Femur (tissue), 1 donor: ENCODE measurements at places on chromosomes 16 and 17.

DNA sequence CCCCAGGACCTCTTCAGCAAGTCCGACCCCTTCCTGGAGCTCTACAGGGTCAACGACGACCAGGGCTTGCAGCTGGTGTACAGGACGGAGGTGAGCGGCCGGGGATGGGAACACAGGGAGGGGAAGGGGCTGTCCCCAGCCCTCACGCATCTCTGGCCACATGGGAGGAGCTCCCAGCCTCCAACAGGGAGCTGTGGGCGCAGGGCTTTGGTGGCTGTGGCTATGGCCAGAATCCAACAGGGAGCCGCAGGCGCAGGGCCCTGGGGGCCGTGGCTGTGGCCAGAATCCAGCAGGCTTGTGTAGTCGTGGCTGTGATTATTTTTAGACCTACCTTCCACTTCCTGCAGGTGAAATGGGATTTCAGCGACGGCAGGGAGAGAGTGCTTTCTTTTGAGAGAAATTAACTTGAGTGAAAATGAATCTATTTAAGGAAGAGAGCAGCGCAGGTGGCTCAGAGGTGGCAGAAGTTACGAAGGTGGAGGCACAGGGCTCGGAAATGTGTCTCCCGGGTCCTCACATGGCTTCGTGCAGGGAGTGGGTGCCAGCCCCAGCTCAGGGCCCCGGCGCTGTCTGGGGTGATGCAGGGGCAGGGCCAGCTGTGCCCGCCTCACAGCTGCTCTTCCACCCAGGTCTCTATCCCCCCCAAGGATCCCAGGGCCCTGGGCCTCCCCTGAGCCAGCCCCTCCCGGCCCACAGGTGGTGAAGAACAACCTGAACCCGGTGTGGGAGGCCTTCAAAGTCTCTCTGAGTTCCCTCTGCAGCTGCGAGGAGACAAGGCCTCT lies 9.4 kb downstream of the CPNE7 start:
- no peak for DNase-seq

DNA sequence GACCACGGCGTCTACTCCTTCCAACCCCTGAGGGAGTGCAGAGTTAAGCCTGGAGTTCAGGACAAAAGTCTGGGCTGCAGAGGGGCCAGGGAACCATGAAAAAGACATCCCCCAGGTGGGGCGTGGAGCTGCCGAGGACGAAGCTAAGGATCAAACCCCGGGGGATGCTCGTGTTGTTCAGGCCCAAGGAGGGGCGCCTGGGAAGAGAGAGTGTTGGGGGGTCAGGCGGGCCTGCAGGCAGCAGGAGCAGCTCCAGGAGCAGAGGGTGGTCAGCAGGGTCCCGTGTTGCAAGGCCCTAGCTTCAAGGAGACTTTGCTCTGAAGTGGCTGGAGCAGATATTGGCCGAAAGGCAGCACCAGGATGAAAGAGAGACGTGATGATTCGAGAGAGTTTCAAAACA lies 26.7 kb downstream of the NECAB2 start:
- DNase-seq: no peak

DNA sequence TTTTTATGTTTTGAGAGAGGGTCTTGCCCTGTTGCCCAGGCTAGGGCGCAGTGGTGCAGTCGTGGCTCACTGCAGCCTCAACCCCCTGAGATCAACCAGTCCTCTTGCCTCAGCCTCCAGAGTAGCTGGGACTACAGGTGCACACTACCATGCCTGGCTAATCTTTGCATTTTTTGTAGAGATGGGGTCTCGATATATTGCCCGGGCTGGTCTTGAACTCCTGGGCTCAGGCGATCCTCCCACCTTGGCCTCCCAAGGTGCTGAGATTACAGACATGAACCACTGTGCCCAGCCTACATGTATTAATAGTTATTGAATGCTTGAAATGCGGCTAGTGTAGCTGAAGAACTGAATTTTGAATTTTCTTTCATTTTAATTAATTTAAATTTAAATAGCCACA lies 12.2 kb downstream of the C1QTNF1 start:
- no peak for DNase-seq

GRCh38 chr17:18039535-18040260 lies 490 bp downstream of the GID4 start:
- peak; percentile 49 for DNase-seq

GRCh38 chr16:69474408-69474807 lies 50.0 kb downstream of the CYB5B start:
- DNase-seq: no peak

- no peak for DNase-seq
Measured at GRCh38 chr17:27531469-27531961, 75.3 kb downstream of the KSR1 start.

DNA sequence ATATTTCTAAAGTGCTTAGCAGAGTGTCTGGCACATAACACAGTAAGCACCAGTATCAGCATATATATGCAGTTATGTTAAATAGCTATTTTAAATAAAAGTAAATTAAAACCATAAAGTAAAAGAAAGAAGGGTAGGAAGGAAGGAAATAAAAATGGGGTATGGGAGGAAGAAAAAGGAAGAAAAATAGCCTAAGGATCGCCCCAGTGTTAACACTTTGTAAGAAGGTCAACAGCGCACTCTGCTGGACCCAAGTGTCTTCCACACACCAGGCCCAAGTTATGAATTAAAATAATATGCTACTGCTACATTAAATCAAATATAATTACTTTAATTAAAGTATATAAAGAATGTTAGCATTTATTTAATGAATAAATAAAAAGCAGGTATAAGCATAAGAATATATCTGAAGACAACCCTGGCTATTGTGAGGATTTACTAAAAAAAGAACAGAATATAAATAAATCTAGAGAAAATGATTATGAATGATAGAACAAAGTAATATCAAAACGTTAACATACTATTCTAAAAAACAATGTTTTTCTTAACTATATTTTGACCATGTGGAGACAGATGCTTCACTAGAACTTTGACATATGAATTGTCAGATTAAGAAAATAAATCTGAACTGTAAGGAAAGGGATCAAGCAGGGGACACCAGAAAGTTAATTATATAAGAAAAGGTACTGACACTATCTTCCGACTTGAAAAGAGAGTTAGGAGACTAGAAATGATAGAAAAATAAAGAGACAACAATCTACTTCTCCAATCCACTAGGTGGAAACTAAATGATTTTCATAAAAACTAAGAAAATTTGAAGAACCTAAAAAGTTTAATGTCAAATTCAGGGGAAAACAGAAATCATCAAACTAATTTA lies 25.9 kb downstream of the BRIP1 start:
- DNase-seq: peak; percentile 67

GRCh38 chr17:7593296-7593695 lies 3.4 kb upstream of the SOX15 start:
- no peak for DNase-seq

DNA sequence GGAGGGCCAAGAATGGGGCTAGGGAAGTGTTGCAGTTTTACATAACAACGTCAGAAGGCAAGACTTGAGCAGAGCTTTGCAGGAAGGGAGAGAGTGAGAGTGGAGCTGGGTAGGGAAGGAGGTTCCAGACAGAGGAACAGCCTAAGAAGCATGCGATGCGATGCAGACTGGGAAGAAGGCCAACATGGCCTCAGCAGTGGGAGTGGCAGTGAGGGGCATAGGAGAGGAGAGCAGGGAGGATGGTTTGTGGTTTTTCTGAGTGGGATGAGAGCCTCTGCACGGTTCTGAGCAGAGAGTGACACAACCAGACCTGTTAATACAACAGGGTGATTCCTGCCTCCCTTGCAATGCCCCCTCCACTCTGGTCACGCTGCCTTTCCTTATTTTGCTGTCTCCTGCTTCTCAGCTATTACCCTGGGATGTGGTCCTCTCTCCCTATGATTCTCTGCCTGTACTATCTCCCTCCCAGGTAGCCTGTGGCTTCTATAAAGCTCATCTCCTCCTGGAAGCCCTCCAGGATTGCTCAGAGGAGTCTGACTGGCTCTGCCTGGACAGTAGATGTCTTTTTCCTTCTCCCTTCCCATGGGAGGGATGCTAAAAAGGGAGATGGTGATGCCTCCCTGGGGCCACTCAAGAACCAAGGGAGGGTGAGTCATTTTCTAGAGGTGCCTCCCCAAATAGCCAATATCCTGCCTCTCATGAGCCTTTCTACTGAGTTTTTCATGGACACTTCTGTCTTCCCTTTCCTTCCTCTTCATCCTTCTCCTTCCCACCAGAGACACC lies 38.7 kb upstream of the NGFR start:
- peak; percentile 80 for DNase-seq

DNA sequence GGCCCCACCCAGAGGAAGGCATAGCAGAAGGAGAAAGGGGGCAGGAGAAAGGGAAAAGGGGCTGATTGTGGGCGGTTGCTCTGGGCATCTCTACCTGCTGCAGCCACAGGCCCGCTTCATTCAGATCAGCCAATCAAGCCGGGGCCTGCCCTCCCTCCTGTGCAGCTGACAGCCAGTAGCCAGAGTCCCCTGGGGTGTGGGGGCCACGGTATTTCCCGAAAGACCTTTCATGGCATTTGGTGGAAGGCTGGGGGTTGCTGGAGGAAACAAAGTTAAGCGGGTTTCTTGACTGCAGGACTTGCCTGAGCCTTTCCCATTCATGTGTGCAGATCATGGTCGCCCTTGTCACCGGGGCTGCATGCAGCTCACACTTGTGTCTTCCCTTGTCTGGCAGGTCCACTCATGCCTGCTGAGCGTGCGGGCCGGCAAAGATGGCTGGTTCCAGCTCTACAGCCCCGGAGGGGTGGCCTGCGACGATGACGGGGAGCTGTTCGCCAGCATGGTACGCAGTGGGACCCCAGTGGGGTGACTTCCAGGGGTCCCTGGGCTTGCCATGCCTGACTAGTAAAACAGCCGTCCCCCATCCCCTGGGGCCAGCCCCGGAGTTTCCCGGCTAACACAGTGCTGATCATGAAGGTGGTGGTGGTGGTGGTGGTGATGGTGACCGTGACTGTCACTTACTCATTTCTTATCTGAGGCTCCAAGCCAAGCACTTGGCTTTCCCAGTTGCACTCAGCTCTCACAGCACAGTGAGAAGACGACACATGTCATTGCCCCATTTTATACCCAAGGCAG lies 82.7 kb upstream of the PLCG2 start:
- no peak for DNase-seq

- DNase-seq: no peak
Measured at GRCh38 chr17:69729944-69730343, 315.4 kb downstream of the MAP2K6 start.

GRCh38 chr17:70882504-70882903 lies 713.2 kb downstream of the KCNJ2 start:
- DNase-seq: no peak

GRCh38 chr17:59751955-59752413 lies 44.5 kb downstream of the VMP1 start:
- no peak for DNase-seq

GRCh38 chr16:80300876-80301275 lies 239.9 kb upstream of the DYNLRB2 start:
- no peak for DNase-seq

- no peak for DNase-seq
Measured at GRCh38 chr17:78265121-78265520, 33.7 kb downstream of the TMEM235 start.

GRCh38 chr17:45425125-45425983 lies 7.3 kb downstream of the ARHGAP27 start:
- no peak for DNase-seq

DNA sequence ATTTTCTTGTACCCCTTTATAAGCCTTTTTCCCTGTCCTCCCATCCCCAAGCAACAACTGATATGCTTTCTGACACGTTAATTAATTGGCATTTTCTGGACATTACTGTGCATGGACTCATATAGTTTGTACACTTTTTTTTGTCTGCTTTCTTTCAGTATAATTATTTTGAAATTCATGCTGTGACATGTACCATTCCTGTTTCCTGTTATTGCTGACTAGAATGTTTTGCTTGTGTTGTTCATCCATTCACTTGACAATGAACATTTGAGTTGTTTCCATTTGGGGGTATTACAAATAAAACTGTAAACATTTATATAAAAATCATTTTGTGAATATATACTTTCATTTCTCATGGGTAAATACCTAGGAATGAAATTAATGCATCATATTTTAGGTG lies 50.6 kb downstream of the RBBP6 start:
- DNase-seq: no peak

- peak; percentile 79 for DNase-seq
Measured at GRCh38 chr16:14003074-14003570, 68.0 kb upstream of the MRTFB start.

DNA sequence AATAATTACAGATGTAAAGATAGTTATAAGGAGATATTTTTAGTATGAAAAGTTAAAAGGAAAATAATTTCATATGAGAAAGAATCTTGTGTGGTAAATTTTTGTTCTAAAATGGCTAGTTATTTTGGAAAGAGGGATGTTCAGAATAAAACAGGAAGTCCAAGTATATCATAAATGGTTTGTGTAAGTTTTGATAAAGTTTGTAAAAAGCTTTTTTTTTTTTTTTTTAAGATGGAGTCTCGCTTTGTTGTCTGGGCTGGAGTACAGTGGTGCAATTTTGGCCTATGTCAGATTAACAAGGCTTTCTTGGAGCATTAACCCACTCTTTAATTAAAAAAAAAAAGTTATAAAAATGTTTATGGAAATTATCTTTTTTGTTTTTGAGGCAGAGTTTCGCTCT lies 8.2 kb upstream of the CDK10 start:
- DNase-seq: no peak

DNA sequence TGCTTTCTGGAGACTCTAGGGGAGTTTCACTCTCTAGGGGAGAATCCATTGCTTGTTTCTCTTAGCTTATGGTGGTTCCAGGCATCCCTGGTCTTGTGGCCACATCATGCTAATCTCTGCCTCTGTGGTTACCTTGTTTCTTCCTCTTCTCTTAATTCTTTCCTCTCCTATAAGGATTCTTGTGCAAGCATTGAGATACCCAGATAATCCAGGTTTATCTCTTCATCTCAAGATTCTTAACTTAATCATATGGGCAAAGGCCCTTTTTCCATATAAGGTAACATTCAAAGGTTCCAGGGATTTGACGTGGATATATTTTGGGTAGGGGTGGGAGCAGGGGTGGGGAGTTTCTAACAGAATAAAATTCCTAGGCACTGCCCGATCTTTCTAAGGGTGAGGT lies 32.6 kb downstream of the FAM20A start:
- no peak for DNase-seq

DNA sequence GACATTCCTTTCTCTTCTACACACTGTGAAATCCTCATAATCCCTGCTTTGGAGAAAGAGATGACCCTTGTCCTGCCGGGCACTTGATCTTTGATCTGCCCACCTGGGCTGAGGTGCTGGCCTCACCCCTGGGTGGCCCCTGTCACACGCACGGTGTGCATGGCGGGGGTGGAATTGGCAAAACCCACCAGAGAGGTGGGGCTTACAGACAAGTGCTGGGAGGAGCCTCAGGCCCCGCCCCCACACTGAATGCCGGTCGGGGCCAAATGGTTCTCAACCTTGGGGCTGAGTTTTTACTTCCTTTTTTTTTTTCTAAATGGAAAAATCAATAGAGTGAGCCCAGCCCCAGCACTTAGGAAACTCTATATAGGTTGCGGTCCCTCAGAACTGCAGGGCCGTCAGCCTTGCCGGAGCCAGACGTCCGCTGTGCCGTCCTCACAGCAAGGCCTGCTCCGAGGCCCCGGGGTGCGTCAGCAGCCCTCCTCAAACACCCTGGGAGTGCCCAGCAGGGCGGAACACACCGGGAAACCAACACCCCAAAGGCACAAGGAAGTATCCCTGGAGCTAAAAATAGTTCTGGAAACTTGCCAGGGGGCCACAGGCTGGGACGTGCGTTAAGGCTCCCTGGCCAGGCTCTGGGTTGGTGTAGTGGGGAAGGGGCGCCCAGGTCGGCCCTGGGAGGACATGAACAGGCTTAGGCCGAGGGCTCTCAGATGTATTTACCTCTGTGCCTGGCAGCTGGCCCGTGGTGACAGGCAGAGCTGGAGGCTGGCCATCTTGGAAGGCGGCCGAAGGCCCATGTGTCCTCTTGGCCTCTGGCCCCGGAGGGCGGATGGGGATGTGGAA lies 11.0 kb downstream of the GPRC5C start:
- DNase-seq: peak; percentile 86

GRCh38 chr16:2236337-2237101 lies at the start of gene DNASE1L2:
DNASE1L2 (plus strand) TSS chr16:2236444; CDS start chr16:2236817, 373 bp downstream.
- DNase-seq: peak; percentile 60
